ENCODE measurements at places on chromosomes 7 and 10.

GRCh38 chr10:13080643-13081042, 19.3 kb upstream of the OPTN start:
- no peak for DNase-seq

- no peak for DNase-seq
These were observed 381.3 kb upstream of the NFE2L3 start for GRCh38 chr7:25770670-25771069.

- no peak for DNase-seq
These were observed 302.4 kb upstream of the NFE2L3 start for GRCh38 chr7:25849500-25850184.

DNA sequence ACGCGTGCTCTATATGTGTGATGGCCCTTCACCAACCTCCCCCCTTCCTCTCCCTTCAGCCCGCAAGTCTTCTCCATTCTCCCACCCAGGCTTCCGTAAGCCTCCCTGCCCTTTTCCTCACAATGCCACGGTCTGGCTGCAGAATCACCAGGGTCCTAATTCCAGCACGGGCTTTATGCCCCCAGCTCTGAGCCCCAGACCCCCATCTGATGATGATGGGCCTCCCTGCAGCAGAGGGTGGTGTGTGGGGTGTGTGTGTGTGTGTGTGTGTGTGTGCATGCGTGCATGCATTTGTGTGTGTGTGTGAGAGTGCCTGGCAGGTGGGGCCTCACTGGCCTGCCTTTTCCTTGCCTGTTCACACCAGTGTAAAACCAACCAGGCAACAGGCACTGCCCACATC, 109.9 kb downstream of the OAT start:
- no peak for DNase-seq

- DNase-seq: no peak
These were observed 1334.7 kb downstream of the REEP3 start for GRCh38 chr10:64855941-64856340.

DNA sequence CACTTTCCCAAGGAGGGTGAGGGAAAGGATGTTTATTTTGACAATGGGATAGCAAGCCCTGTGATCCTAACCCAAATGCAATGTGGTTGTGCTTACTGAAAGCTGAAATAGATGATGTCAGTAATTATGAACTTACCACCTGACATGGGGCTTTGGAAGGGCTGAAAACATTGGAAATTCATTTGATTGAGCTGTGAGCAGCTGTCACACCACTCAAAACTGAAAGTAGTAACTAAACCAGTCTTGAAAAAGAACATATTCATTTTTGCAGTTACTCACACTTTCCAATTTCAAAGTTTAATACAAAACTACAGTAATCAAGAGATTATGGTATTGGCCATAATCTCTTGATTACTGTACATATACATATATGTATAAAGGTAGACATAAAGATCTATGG, 155.5 kb upstream of the HPS1 start:
- DNase-seq: no peak

GRCh38 chr7:68256295-68256694, 1259.7 kb downstream of the TYW1 start:
- DNase-seq: no peak
